ENCODE measurements at places on chromosomes 2 and 18.

- no peak for DNase-seq
Measured at GRCh38 chr2:166181813-166182154, 54.0 kb upstream of the SCN1A start.

DNA sequence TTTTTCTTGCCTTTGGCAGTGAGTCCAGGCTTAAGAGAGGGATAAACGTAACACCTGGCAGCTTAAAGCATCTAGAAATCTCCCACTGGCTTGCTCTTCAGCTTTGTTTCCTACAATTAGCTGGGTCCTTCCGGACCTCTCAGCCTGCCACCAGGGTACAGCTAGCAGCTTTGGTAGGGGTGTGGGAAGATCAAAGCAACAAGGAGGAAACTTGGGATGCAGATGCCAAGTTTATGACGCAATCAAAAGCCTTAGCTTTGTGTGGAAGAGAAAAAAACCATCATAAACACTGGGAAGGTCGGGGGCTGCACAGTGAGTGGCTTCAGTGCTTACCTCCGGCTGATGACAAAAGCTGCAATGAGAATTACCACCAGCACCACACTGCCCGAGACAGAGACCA is 116.9 kb downstream of the EPHA4 start:
- no peak for DNase-seq

- no peak for DNase-seq
Measured at GRCh38 chr18:54173980-54174630, 50.4 kb downstream of the MBD2 start.

DNA sequence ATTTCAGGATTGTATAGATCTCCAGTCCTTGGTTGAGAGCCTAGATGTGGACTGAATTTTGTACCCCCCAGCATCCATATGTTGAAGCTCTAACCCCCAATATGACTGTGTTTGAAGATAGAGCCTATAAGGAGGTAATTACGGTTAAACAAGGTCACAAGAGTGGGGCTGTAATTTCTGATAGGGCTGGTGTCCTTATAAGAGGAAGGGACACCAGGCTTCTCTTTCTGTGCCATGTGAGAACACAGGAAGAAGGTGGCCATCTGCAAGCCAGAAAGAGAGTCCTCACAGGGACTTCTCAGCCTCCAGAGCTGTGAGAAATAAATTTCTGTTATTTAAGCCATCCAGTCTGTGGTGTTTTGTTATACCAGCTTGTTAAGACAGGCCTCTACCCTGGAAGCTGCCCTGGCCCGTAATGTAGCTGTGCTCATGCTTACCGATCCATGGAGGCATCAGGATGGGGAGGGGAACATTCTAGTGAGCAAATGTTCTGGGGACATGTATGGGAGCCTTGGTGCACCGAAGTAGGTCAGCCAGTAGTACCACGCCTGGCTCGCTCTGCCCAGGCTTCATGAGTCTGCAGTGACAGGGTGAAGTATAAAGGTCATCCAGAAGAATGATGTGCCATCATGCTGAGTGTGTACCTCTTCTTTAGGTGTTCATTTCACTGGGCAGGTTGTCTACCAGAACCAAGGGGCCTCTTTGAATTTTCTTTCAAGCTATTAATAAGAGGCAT is 16.1 kb downstream of the RASGRP3 start:
- no peak for DNase-seq

- DNase-seq = no peak
Measured at GRCh38 chr2:121272596-121272995, 12.4 kb downstream of the TFCP2L1 start.
